ENCODE measurements at places on chromosomes 2 and 18.

GRCh38 chr2:61018318-61018755 lies 282 bp upstream of the PUS10 start:
- DNase-seq = no peak

DNA sequence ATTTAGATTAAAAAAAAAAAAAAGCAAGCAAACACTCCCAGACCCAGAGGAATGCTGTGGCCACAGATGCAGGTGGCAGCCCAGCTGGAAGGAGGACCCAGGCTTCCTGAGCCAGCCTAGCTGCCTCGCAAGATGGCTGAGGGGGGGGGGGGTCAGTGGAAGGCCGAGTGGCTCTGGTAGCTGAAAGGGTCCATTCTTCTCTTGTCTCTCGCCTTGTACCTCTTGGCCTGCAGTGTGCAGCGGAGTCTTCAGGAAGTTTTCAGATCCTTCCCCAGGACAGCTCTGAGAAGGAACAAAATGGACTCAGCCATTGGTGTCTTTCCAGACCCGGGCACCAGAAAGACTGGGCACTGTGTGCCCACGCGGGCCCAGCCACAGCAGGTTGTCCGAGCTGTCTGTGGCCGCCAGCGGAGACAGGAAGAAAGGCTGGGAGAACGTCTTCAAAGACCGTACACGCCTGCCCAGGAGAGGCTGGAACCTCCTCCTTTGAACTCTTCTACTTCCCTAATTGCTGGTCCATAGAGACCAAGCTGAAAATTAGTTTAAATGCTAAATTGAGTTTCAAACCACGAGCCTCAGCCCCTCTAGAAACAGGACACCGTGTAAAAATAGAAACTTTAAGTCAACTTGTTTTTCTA lies 21.3 kb downstream of the APCDD1 start:
- DNase-seq = no peak

GRCh38 chr2:201345625-201346213 lies 11.4 kb downstream of the FLACC1 start:
- no peak for DNase-seq

GRCh38 chr2:19654310-19655090 lies 247.3 kb downstream of the TTC32 start:
- no peak for DNase-seq
